Anterior cingulate cortex (tissue), 58 donors: ENCODE measurements at places on chromosomes 13 and 19.
A peak's percentile ranks its signal among the peaks of the same experiment; 100 is the strongest.

DNA sequence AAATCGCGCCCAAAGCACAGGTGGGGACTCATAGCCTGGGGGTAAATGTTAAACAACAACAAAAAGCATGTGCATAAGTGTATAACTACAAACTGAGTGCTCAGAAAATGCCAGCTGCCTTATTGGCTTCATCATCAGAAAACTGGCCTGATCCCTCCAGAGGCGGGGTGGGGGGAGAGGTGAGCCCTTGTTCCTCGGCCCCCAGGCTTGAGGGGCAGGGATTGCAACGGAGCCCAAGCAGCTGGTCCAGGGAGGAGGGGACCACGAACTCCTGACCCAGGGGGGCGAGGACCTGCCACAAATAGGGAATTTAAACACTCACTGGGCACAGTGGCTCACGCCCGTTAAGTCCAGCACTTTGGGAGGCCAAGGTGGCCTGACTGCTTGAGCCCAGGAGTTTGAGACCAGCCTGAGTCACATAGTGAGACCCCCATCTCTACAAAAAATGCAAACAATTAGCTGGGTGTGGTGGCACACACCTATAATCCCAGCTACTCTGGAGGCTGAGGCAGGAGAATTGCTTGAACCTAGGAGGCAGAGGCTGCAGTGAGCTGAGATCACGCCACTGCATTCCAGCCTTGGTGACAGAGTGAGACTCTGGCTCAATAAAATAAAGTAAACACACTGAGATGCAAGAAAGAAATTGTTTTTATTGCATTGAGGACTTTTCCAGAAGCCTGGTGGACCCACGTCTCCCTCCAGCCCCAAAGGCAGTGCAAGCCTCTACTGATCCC is 8.7 kb downstream of the SIRT6 start:
- no peak for DNase-seq

GRCh38 chr19:45170146-45171106 is 7.6 kb downstream of the TRAPPC6A start:
- no peak for DNase-seq

- no peak for DNase-seq
These were observed 8.4 kb downstream of the FAM124A start for GRCh38 chr13:51230477-51231105.

DNA sequence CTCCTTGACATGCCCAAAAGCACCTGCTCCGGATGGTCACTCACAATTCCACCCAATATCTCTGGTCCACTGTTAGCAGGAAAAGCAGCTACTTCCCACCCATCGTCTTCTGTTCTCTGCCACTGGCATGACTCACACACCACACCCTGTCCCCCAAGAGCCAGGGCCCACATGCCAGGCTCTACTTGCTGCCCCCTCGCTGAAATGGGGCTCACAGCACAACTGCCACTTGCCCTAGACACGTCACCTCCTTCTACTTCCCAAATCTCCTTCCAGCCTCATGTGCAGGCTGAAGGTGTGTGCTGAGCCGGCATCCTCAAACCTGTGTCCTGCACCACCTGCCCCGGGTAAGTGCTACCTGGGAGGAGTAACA is 65.0 kb downstream of the TBC1D4 start:
- no peak for DNase-seq

DNA sequence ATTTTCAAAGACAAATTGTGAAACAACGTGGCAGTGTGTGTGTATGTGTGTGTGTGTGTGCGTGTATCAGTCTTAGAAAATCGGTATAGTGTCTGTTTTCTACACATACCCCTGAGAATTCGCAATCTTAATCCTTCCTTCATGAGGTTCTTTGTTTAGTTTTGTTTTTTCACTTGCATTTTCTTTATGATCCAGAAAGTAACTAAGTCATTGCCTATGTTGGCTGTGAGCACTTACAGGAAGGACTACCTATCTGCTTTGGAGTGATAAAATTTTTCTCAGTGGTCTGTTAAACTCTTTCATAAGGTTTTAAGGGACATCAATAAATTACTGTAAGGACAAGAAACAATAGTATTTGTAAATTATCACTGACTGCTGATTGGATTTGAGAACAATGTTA is 1587.1 kb downstream of the PCDH9 start:
- no peak for DNase-seq

GRCh38 chr19:2309734-2310362 is 1.9 kb upstream of the LINGO3 start:
- DNase-seq, result peak; percentile 42

DNA sequence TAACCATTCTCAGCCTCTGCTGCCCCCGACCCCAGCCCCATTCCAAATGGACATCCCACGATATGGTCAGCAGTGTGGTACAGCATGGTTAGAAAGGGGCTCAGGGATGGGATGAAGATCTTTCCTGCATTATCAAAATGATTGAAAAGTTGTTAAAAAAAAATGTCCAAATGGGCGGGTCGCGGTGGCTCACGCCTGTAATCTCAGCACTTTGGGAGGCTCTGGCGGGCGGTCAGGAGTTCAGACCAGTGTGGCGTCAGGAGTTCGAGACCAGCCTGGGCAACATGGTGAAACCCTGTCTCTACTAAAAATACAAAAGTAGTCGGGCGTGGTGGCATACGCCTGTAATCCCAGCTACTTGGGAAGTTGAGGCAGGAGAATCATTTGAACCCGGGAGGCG is 54.3 kb upstream of the ZNF254 start:
- no peak for DNase-seq

GRCh38 chr19:2290441-2291184 is 8.6 kb upstream of the PEAK3 start:
- DNase-seq, result no peak

DNA sequence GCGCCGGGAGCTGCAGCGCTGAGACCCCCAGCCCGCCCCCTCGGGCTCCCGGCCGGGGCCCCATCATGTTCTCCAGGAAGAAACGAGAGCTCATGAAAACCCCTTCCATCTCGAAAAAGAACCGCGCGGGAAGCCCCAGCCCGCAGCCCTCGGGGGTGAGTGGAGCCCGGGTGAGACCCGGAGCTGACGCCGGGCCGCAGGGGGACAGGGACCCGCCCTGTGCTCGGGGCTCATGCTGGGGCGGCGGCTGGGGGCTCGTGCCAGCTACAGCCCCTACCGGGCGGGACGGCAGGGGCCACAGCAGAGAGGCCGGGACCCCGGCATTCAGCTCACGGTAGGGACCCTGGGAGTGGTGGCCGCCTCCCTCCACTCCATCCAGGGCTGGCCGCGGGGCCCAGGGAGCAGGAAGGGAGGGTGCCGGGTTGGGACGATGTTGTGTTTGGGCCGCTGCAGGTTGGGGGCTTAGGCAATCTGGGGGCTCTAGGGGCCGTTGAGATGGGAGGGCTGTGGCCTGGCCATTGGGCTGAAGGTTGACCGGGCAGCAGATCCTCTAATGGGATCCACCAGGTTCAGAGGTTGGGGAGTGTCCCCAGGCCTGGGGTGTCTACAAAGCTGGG is 482 bp downstream of the ARHGAP45 start:
- no peak for DNase-seq

DNA sequence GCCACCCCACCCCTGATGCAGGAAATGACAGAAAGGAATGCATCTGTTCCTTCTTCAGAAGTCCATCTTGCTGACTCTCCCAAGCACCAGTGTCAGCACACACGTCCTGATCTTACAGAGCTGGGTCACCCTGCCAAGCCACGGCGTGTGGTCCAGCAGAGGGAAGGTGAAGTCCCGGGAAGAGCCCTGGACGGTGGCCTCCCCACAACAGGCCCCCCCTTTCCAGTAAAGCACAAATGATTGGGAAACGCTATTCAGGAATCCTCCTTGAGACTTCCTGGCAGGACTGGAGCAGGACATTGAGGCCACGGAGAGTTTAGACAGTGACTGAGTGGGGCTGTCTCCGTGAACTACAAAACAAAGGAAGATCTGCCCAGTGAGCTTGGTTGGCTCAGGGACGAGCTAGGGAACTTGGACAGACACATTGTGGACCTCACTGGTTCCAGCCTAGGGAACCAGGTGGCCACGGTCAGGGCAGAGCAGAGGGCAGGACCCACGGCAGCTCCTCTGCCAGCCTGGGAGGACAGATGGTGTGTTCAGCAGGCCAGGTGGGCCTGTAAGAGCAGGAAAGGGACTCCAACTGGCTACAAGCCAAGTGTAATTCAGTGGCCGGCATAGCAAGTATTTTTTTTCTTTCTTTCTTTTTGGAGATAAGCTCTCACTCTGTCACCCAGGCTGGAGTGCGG is 41.7 kb downstream of the ELL start:
- DNase-seq, result no peak

DNA sequence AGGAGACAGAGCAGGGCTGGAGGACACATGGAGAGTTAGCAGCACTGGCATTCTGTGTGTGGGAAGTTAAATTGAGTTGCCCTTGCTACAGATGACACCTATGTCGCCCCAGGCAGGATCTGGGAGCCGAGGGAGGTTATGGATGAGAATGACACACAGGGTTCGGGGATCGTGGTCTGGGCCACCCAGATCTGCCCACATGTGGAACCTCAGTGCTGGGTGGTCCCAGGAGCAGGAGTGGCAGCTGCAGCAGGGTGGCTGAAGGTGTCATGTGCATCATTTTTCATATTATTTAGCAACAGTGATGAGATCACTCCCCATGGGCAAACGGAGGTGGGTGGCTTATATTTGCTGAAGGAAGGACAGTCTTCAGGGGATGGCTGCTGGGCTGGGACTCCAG is 3.2 kb downstream of the IL17D start:
- no peak for DNase-seq

DNA sequence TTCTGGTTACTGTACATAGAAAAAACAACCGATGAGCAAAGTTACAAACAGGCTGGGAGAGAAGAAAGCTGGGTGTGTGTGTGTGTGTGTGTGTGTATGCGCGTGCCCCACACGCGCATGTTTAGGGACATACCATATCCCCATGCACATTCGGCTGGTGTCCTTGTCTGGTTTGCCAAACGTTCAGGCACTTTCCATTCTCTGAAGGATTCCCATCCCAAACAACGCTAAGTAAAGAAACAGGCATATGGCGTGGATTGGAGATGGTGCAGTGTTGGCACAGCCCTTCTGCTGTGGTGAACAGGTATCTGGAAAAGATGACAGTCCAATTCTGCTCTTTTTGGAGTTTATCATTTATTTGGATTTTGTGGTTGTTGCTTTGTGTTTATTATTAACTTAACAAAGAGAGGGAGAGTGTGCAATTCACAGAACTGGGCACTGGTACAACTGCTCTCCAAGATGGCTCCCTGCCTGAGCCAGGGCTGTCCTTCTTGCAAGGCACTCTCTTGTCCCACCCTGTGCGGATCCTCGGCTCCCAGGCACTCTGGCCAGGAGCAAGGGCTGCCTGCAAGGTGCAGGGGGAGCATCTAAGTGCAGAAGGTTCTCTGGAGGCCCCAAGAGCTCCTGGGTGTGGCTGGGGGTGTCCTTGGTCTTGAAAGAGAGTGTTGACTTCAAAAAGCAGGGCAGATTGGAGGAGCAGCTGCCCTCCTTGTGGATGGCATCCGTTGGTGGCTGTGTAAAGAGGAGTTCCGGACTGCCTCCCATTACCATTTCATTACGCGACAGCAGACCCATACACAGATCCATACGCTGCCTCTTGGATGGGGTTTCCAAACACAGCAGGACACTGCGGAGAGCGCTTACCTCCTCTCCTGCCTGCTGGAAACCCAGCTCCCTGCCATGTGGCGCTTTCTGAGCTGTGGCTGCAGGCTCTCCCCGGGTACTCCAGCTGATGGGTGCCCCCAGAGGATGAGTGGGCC is 263.1 kb downstream of the ZNF536 start:
- no peak for DNase-seq

- DNase-seq, result no peak
These were observed 1.3 kb upstream of the TDRD12 start for GRCh38 chr19:32718286-32718685.
